Activated CD8-positive, alpha-beta memory T cell treated with anti-CD3 and anti-CD28 coated beads for 1 hour (primary cell): ENCODE measurements at places on chromosomes 7 and 10.

DNA sequence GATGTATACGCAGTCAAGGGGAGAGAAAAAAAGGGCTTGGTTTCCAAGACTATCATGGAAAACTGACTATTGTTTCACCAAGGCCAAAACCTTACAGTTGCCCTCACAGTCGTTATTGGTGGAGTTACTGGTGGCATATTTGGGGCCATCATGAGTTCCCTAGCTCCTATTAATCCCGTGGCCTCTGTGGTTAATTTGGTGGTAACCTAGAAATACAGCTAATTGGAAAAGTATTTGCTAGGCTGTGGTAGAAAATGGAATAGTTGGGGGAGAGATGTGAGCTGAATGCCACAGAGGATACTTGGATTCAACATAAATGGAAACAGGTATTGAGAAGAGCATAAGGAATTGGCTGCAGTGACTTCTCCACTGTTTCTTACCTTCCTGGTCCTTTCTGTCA, 450.7 kb downstream of the KCNMA1 start:
- no peak for DNase-seq

DNA sequence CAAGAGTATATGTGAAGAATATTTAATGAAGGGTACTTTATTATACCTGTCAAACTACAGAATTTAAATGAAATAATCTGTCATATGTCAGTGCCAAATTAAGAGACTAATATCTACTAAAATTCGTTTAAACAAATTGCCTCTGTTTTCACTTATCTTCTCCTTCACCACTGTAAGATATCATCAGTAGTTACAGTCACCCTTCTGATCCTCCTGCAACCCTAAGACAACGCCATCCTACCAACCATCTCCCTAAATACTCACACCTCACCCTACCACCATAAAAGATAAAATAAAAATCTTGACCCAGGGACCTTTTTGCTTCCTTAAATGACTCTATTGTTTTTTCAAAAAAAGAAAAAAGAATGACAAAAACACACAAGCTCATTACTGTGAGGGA, 20.8 kb downstream of the EZH2 start:
- DNase-seq = no peak

DNA sequence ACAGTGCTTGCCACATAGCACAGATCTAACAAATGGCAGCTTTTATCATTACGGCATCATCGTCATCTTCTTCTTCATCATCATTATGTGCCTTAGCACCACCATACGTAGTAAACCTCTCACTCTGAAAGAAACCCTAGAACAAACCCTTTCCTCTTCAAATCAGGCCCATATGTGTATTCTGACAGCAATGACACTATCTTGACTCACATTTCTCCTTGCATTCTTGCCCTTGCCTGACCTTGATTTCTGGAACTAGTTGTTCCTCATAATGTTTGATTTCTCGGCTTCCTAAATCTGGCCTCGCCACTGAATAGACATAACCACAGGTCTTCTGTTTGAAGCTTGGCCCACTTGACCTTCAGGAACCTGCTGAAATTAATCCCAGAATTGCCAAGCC, 115.3 kb downstream of the DGKI start:
- no peak for DNase-seq

DNA sequence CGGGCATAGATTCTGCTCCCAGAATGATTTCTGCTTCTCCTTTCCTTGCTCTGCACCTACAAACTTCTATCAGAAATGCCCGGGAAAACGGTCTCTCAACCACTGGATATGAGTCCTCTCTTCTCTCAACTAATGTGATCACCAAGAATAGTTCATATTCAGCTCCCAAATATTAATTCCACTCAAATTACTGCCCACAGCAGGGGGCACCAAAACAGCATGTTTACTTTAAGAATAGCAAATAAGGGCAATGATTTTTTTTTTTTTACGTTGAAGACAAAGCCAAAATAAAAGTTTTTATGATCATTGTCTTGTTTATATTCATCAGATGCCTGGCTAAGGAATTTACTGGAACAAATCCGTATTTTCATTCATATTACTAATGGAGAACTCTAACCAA, 94.9 kb upstream of the PRSS1 start:
- no peak for DNase-seq

GRCh38 chr7:55438085-55438756, 73.1 kb downstream of the LANCL2 start:
- DNase-seq = no peak

DNA sequence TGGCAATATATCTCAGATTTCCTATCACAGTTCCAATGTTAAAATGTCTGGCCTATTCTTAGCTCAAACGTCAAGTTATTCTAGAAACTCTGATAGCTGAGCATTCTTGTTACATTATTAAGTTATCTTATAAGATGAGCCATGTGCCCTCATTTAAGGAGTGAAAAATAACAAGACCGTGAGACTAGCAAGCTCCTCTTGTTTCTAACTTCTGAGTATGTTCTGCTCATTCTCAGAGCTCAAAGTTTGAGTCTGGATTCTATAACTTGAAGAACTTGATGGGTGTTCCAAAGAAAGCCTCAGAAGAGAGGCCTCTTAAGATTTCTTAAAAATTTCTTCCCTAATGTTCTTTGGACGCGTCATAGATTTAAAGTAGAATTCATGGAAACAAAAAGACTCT, 215.2 kb downstream of the HTR7 start:
- no peak for DNase-seq

DNA sequence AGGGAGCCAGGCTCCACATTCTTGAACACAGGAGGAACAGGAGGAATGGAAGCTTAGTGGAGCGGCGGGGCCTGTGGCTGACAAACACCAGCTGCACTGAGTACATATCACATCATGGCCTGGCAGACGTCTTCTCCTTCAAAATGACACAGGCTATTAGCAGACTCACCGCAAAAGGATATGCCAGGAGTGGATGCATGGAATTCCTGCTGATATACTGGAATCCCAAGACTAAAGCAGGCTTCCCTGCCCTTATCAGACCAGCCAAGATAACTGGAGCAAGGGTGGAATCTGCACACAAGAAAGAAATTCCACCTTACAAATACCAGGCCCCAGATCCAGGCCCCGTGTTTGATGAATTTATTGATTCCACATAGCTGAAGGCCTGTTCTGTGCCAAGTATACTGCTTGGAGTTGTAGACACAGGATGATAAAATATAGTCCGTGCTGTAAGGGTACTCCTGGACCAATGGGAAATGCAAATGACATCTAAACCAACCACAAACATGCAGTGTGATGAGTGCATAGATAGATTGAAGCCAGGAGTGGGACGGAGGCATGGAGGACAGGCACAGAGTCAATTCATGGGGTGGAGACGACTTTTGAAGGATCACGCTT, 480.5 kb upstream of the ZMIZ1 start:
- no peak for DNase-seq

GRCh38 chr7:23061327-23061726, 44.3 kb upstream of the KLHL7 start:
- DNase-seq = no peak

- DNase-seq = no peak
Measured at GRCh38 chr10:75231672-75232581, 3.8 kb downstream of the COMTD1 start.

DNA sequence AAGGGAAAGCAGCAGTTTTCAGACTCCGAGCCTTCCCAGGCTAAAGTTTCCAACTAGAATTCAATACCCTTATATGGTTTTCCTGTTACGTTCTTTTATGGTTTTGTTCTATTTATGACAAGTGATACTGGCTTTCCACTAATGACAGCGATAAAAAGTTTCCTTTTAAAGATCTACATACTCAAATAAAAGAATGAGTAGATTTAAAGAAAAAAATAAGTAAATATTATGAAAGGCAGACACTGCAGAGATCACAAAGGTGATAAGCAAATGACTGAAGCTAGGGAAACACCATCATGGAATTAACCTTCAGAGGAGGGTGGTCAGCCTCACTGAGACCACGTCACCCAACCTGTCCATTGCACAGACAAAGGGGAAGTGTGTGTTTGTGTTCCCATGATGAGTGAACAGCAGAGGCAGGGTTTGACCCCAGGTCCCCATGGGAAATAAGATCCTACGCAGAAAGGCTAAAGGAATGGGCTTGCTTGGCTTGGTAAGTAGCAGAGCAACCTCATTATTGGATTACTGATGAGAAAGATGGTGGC, 4.0 kb downstream of the VSIR start:
- DNase-seq = no peak

GRCh38 chr10:13759168-13759567, 172.4 kb downstream of the PRPF18 start:
- DNase-seq = no peak

DNA sequence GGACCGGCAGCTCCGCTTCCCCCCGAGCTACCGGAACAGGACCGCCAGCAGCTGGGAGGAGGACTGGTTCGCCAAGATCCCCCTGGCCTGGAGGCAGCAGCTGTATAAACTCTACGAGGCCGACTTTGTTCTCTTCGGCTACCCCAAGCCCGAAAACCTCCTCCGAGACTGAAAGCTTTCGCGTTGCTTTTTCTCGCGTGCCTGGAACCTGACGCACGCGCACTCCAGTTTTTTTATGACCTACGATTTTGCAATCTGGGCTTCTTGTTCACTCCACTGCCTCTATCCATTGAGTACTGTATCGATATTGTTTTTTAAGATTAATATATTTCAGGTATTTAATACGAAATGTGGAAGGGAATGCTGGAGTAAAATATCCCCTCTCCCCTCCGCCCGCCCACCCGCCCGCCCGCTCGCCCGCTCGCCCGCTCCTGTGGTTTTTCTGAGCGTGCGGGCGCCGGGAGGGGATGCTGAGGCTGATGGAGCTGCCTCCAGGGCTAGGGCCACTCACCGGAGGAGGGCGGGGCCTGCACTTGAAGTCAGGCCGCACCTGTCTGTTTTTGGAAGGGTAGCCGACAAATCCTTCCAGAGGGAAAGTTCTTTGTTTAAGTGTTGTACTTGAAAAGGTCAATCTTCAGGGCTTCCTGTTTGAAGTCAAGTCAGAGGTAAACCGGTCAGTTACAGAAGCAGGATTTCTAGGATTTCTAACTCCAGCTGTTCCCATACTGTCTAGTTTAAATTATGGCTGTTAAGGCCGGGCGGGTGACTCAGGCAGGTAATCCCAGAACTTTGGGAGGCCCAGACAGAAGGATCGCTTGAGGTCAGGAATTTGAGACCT, 30.5 kb downstream of the CHST12 start:
- DNase-seq = no peak

DNA sequence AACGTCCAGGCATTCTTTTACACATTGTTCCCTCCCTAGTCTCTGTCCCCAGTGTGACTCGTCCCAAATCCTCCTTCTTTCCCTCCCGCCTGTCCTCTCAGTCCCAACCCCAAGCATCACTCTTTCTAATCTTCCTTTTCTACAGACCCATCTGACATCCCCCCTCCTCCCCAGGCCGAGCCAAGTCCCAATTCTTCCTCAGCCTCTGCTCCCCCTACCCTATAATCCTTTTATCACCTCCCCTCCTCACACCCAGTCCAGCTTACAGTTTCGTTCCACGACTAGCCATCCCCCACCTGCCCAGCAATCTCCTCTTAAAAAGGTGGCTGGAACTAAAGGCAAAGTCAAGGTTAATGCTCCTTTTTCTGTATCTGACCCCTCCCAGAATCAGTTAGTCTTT, 95.1 kb downstream of the MACC1 start:
- no peak for DNase-seq

DNA sequence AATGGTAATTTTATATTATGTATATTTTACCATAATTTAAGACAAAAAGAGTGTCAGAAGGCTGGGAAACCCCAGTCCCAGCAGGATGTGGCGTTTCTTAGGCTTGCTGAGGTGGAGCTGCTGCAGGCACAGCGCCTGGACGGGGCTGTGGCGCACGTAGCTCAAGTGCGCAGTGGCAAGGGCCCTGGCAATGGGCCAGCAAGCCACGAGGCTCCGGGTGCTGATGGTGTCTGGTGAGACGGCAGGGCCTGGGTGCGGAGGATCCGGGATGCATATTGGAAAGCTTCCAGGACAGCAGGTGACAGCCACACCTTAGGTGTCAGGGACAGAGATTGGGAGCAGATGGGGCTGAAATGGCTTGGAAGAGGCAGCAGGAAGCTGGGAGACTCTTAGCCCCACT, 37.2 kb downstream of the CLEC2L start:
- DNase-seq = no peak

DNA sequence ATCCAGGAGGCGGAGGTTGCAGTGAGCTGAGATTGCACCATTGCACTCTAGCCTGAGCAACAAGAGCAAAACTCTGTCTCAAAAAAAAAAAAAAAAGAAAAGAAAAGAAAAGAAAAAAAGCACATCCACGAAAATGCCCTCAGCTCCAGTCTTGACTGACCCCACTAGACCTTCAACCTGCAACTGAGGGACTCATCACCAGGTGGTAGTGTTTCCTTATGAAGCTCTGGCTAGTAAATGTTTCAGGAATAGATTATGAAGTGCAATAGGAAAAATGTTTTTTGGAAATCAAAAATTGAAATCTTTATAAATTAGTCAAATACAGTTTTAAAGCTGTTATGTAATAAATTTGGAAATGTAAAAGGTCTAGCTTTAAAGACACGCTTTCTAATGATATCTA, 22.4 kb downstream of the TLL2 start:
- no peak for DNase-seq

- no peak for DNase-seq
Measured at GRCh38 chr10:15245530-15245929, 77.0 kb upstream of the NMT2 start.

DNA sequence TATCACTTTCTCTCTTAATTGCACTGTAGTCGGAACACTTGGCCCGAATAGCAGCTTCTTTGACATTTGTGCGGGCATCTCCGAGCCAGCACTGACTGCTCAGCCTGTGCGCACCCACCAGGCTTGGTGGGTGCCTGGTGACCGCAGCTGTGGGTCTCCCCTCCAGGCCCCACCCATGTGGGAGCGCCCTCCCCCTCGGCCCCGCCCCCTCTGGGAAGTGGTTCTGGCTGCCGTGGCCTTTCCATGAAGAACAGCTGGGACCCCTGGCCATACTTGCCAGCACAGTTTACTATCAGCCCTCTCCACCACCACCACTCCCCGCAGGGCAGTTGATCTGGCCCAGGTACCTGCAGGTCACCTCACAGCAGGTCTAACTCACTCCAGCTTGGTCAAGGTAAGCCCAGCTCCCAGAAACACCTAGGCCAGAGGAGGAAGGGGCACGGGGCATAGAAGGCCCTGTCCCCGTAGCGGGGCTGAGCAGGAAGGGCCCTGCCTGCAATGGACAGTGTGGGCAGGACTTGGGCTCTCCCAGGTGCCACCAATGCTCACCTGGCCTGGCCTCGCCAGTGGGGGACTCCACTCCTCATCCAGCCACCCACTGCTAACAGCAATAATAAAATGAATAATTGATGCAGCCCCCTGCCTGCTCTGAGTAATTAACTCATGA, 5.8 kb downstream of the RASGEF1A start:
- DNase-seq = no peak

DNA sequence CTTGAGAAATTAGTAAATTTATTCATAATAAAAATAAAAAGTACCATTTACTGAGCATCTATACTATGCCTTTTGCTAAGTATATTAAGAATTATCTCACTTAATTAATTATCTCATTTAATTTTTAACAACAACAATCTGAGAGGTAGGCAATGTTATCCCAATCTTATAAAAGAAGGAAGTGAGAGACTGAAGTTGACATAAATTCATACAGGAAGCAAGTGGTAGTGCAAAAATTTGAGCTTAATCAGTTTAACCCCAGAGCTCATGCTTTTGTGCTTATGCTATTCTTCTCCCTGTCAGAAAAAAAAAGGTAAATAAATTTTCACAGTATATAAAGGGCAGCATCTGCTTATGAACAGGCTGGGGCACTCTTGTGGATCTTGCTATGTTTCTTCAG, 2.7 kb upstream of the LIPF start:
- DNase-seq = no peak
